ENCODE measurements at places on chromosomes 12 and 14. TPM values are rescaled to one million over a fixed set of nuclear protein-coding genes. Genes with fewer than 3 reads are reported as not detected.

ANGEL1 gene
- 9.3 TPM for total RNA-seq

SLCO1C1 gene
- not detected for total RNA-seq

GPR84 gene
- not detected for total RNA-seq

CD69 gene
- not detected for total RNA-seq

TMEM119 gene
- 1.9 TPM for total RNA-seq

KRT6B gene
- not detected for total RNA-seq

GLIPR1L2 gene
- not detected for total RNA-seq

SMOC1 gene
- 0.12 TPM for total RNA-seq

SYNDIG1L gene
- total RNA-seq, result not detected

GDF3 gene
- total RNA-seq, result not detected

Measured in H4 (cell line).